Colonic mucosa (tissue), 4 donors: ENCODE measurements at places on chromosomes 1 and 21.

- DNase-seq: no peak
Measured at GRCh38 chr1:230334447-230334837, 91.7 kb downstream of the PGBD5 start.

- no peak for DNase-seq
Measured at GRCh38 chr1:71780681-71781080, 501.7 kb downstream of the NEGR1 start.

GRCh38 chr1:6391951-6392808 is 1.4 kb downstream of the ACOT7 start:
- DNase-seq: peak; percentile 55

DNA sequence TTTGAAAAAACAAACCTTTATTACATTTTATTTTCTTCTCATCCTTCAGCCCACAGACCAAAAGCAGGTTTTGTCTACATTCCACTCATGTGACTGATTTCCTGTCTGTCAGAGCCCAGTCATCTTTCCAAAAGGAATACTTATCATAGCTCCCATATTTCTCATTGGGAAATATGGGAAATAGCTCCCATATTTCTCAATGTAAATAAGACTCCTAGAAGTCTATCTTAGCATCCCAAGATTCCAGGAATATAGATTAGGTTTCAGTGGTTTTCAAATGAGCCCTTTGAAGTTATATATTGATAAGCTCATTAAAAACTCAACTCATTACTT is 19.1 kb upstream of the NRDC start:
- DNase-seq: no peak

GRCh38 chr1:53585129-53585528 is 125.9 kb downstream of the DMRTB1 start:
- DNase-seq: no peak
